ENCODE measurements at places on chromosomes 11 and 22.

DNA sequence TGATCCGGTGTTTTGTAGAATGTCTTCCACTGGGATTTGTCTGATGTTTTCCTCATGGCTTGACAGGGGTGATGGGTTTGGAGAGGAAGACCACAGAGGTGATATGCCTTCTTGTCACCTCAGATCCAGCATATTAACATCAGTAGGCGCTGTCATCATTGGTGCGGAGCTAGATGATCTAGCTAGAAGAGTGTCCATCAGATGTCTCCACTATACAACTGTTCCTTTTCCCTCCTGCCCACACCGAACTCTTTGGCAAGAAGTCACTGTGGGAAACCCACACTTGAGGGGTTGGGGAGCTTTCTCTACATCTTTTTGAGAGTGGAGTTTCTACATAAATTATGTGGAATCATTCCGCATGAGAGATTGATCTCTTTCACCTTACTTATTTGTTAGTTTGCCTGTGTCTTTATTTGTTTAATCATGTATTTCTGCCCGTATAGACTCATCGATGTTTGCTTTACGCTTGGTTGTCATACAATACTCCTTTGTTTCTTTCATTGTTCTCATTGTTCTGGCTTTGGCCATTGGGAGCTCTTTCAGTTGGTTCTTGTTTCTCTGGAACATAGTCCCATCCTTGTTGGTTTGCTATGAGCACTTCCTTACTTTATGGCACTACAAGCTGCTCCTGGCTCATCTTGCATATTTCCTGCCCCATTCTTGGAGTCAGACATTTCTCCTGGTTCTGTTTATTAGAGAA is 1420.3 kb downstream of the BRD1 start:
- no peak for DNase-seq

DNA sequence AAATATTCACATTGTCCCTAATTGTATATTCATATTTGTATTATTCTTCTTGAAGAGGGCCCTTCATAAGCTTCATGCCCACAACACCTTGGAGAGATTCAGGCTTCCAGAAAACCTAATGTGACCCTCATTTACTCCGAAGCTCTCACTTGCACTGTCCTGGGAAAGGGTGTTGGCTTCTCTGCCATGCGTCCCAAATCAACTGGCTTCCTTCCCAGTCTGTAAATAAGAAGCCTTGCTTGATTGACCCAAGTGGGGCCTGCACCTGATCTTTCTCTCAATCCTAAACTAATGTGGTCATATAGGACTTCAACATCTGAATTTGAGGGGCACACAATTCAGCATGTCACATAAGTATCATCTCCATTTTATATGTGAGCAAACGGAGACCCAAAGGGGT is 40.5 kb upstream of the ZBTB16 start:
- DNase-seq, result no peak

- no peak for DNase-seq
These were observed 34.2 kb downstream of the IL18 start for GRCh38 chr11:112129656-112130055.

GRCh38 chr11:45937916-45938315 is 15.5 kb downstream of the LARGE2 start:
- no peak for DNase-seq

DNA sequence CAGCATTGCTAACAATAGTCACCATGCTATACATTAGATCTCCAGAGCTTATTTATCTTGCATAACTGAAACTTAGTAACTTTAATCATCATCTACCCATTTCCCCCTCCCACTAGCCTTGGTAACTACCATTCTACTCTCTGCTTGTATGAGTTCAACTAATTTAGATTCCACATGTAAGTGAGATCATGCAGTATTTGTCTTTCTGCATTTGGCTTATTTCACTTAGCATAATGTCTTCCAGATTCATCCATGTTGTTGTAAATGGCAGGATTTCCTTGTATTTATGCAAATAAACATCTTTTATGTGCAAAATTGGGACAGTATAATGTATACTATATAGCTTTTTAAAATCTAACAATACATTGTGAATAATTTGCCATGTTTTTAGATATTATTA is 66.0 kb upstream of the ZBED5 start:
- no peak for DNase-seq

GRCh38 chr22:46894081-46894671 is 131.7 kb downstream of the TBC1D22A start:
- no peak for DNase-seq

DNA sequence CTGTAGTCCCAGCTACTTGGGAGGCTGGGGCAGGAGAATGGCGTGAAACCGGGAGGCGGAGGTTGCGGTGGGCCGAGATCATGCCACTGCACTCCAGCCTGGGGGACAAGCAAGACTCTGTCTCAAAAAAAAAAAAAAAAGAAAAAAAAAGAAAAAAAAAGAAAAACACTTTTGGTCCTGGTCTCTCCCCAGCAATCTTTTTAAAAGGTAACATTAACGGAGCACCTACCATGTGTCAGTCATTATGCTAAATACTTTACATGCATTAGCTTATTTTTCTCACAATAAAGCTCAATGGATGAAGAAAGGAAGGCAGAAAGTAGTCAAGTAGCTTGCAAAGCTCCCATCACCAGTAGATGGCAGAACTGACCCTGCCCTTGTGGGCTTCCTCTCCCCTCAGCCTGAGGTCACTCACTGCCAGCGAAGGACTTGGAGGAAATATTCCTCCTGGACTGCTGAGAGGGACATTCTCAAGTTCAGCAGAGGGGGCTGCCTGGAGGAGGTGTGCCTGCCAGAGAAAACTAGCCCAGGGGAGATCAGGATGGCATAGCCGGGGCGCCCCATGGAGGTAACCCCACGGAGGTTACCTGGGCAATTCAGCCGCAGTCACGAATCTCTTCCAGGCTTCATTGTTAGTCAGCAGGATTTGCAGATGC is 15.5 kb downstream of the APOL3 start:
- DNase-seq, result no peak

- no peak for DNase-seq
These were observed 211.1 kb upstream of the CADM1 start for GRCh38 chr11:115715251-115715770.

DNA sequence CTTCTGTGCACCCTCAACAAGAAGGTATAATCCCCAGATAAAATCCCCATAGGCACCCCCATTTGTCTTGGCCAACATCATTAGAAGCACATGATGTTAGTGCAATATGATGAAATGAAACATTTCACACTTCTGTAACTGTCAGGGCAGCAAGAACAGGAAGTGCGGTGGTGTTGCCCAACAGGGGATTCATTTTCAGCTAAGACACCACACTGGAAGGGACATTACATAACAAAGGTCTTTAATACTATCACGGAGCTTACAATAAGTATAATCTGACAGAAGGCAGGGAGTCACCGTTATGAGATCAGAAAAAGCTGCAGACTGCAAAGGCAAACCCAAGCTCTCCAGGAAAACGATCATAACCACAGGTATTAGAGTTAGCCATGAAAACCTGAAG is 2.0 kb downstream of the OR52W1 start:
- DNase-seq, result no peak

GRCh38 chr11:4695442-4695841 is 2.2 kb downstream of the OR51E2 start:
- DNase-seq, result no peak

- DNase-seq, result no peak
These were observed 635 bp downstream of the SCARF2 start for GRCh38 chr22:20436768-20437612.

DNA sequence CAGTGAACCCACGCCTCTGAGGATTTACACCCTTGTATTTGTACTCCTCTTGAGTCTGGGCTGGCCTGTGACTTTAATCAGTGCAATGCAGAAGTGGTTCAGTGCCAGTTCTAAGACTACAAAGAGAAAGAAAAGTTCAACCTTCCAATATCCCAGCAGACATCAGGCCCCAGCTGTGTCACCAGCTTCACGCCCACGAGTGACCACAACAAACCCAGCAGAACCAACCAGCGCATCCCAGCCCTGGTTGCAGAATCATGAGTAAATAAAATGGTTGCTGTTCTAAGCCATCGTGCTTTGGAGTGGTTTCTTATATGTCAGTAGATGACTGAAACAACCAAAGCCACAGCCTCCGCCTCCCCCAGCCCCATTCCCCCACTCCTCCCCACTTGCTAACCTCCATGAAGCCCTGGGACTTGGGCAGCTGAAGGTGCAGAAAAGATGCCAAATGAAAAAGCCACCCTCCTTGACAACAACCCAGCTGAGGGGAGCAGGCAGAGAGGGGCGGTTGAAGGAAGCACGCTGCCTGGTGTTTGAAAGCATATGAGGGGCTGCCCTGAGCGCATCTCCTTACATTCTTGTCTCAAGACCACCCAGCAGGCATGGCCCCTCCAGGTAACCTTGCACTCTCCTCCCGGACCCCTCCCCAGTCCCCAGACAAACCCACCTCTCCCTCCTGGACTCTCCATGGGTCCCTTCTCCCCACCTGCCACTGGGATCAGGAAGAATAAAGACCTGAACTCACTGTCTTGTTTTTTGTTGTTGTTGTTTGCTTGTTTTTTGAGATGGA is 20.9 kb downstream of the TSKU start:
- DNase-seq, result peak; percentile 71

- no peak for DNase-seq
These were observed 46.2 kb downstream of the P4HA3 start for GRCh38 chr11:74265256-74265655.

DNA sequence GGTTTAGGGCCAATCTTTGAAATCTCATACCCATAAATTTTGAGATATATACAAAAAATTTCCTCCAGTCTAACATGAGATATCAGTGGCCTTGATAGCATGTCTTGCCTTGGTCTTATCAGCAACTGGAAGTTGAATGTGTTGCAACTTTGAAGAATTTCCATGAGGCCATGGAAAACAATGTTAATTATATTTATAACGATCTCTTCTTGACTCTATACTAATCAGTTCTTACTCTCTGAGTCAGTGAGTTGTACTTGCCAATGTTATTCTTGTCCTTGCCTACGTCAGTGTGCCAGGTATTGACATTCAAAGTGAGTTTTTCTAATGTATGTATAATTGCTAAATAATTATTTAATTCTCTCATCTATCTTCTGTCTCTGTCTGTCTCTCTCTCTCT is 535.1 kb downstream of the KCNA4 start:
- no peak for DNase-seq

GRCh38 chr11:94141511-94142307 is 13.1 kb downstream of the PANX1 start:
- no peak for DNase-seq

GRCh38 chr22:19873138-19873959 is 18.7 kb upstream of the GNB1L start:
- no peak for DNase-seq

- DNase-seq, result no peak
These were observed 72.6 kb upstream of the RAB1B start for GRCh38 chr11:66195867-66196266.

GRCh38 chr11:73217131-73217809 is 811 bp upstream of the P2RY2 start:
- no peak for DNase-seq

GRCh38 chr11:73361953-73362776 is 14.0 kb upstream of the RELT start:
- DNase-seq, result no peak

DNA sequence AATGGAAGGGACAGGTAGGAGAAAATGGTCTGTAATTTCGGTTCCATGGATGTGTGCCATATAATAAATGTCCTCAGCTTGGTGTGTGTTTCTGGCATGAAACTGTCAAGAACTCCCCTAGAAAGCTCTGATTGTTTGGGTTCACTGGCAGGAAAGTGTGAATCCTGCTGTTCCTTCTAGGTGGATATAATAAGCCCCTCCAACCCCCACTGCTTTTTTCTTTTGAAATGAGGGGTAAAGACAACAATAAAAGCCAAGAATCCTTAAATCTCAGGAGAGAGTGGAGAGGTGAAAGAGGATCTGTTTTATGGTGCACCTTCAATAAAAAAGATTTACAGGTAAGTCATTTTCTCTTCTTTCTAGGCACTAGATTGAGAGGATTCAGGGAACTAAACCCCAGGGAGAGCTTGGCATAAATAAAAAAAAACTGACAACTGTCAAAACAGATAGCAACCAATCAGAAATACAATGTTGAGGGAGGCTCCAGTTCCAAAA is 74.9 kb downstream of the CACNG2 start:
- DNase-seq, result no peak

DNA sequence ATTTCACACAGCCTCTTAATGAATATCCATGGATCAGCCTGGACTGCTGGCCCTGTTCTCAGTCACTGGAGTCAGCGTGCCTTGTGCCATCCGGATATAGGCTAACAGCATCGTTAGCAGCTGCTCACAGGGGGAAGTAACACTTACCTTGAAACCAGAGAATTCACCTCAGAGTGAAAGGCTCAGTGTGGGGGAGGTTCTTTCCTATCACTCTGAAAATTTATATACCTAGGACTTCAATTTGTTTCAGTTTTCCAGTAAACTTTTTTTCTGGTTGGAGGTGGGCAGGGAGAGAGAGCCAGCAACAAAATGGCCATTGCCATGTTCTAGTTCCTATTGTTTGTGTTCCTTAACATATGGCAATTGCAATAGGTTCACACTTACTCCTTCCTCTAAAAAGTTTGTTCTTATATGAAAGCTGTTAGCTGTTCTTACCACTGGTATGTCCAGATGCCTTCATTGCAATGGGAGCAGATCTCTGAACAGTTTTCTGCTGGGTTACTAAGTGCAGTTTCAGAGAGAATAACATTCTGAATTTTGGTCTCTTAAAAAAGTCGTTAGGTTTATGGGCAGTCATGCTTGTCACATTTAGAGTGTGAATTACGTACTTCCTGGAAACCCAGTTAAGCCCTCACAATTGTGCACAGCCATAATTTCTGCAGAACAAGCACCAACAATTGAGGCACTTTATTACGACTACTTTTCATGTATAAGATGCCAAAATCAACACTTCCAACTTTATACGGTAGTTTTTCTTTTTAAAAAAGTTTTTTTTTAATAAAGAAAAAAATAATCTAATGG is 247.6 kb downstream of the CADM1 start:
- no peak for DNase-seq

GRCh38 chr22:34669001-34669400 is 397.0 kb upstream of the ISX start:
- DNase-seq, result no peak

DNA sequence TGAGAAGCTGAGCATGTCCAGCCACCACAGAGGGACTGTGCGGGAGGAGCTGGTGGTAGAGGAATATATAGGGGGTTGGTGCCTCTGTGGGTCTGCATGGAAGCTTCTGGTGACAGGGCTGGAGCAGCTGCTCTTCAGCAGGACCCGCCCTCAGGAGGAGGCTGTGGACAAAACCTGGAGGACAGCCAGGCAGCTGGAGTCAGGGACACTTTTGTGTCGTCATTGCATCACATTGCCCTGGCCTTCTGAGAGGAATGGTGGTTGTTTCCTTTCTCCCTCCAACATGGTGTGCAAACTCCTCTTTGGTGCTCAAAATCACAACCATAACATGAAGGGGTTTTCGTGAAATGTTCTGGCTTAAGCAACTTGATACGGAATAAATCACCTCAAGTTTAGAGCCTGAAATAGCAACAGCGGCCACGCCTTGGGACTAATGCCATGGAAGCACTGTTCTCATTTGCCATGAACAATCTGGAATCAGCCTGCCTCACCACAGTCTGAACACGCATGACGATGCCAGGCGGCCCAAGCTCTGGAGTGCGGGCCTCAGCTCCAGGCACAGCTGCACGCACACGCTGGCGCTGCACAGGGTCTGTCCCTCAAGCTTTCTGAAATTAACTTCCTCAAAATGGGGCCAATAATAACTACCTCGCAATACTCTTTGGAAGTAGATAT is 17.1 kb upstream of the CSRP3 start:
- DNase-seq, result no peak

All from stimulated activated CD8-positive, alpha-beta memory T cell treated with anti-CD3 and anti-CD28 coated beads, Interleukin-2, amount 100 ng/mL, for 48 hours (primary cell).